ENCODE measurements at places on chromosomes 13 and 19. TPM values are rescaled to one million over a fixed set of nuclear protein-coding genes. Genes with fewer than 3 reads are reported as not detected.
A peak's percentile ranks its signal among the peaks of the same experiment; 100 is the strongest.

Gene ZSCAN5C
- total RNA-seq, result not detected

Gene ZNF560
- total RNA-seq, result not detected

Gene GFY
- total RNA-seq, result not detected

DNA sequence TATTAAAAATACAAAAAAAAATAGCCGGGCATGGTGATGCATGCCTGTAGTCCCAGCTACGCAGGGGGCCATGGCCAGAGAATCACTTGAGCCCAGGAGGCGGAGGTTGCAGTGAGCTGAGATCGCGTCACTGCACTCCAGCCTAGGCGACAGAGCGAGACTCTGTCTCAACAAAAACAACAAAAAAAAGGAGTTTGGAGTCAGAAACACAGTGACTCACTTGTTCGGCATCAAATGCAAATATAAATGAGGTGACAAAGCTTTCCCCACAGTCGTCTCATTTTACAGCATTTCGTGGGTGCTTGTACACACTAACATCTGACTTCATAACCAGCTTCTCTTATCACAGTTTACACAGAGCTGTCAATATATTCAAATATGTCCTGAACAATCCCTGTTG lies 11.0 kb downstream of the ZNF665 start:
- no peak for ATAC-seq

DNA sequence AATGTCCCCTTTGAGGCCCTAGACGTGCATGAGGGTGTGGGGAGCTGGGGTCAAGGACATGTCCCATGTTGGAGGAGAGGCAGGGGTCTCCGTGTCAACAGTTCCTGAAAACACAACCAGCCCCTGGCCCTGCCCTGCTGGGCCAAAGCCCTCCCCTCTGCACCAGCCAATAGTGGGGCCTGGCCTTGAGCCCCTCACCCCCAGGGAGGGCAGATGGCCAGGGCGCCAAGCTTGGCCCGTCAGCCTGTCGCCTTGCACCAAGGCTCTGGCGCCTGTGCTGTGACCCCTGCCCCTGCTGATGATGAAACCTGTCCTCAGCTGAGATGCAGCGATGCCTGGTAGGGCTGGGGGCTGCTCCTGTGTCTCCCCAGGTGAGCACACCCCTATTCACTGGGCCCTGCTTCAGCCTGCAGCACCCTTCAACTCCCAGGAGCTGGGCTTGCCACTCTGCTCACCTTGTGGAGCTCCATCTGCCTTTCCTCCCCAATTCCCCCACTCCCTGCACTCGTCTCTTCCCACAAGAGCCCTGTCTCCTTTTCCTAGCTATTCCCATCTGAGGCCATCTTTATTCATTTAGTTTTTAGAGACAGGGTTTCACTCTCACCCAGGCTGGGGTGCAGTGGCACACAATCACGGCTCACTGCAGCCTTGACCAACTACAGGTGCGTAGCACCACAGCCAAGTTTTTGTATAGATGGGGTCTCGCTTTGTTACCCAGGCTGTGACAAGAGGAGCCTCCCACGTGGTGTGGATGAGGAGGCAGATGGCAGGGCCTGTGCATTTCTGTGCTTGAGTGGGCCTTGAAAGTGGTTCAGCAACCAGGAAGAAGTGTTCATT lies 2.1 kb upstream of the HAMP start:
- no peak for ATAC-seq

DNA sequence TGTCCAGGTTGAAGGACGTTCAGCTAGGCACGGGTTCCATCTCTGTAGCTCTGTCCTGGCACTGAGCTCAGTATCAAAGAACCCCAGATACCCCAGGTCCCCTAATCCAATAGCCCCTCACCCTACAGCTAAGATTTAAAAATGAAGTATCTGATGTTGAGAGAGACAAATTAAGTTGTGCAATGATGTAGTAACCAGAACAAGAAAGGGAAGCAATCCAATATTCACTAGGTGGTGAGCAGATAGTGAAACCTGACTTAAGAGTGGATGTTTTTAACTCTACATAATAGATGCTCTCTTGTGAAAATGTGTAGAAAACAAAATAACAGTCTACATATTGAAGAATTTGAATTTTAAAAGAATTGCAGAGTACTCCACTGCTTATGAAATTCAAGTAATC lies 1.8 kb downstream of the ACOD1 start:
- ATAC-seq, result no peak

Gene TPP2
- 42.3 TPM for total RNA-seq

DNA sequence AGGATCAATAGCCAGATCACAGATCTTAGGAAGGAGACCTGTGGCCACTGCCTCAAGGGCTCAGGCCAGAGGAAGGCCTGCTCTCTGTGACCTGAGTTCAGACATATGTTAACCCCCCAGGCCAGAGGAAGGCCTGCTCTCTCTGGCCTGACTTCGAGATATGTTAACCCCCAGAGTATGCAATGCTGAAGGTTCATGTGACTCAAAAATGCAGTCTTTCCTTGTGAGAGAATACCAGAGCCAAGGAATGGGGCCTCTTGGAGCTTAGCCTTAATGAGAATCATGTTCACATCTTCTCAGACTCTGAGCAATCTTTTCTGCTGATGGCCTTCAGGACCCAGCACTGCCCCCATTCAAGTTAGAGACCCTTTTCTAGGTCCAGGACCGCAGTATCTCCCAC lies 36.7 kb downstream of the MBNL2 start:
- no peak for ATAC-seq

- no peak for ATAC-seq
These were observed 226.7 kb downstream of the RFC3 start for GRCh38 chr13:34044660-34045080.

Gene C19orf67
- not detected for total RNA-seq

DNA sequence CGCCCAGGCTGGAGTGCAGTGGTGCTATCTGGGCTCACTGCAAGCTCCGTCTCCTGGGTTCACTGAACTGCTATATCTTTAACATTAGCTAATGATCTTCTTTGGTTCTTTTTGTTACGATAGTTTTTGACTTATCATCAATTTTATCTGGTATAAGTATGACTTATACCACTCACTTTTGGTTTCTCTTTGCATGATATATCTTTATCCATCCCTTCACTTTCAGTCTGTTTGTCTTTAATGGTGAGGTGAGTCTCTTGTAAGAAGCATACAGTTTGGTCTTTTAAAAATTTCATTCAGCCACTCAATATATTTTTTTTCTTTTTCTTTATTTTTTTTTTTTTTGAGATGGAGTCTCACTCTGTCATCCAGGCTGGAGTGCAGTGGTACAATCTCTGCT lies 58.4 kb downstream of the ADGRE1 start:
- ATAC-seq, result no peak

DNA sequence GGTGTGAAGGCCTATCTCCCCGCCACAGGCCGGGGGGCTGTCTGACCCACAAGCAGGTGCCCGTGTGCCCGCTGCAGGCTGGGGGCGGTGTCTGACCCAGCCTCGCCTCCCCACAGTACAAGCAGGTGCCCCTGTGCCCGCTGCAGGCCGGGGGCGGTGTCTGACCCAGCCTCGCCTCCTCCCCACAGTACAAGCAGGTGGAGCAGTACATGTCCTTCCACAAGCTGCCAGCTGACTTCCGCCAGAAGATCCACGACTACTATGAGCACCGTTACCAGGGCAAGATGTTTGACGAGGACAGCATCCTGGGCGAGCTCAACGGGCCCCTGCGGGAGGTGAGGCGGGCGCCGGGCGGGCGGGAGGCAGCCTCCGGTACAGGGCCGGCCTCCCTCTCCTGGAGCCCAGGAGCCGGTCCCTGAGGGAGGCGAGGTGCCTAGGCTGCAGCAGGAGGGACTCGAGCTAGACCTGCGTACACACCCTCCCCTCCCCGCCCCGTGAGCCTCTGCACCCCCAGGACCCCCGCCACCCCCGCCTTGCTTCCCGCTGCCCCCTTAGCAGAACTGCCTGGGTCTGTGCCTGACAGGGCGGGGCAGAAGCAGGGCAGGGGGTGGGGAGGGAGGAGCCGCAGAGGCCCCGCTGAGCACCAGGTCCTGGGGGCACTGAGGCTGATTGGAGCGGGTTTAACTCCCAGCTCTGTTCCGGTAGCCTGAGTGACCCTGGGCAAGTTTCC lies 20.6 kb downstream of the HCN2 start:
- peak; percentile 10 for ATAC-seq

Gene OR7A5
- total RNA-seq, result not detected

GRCh38 chr13:106919133-106919532 lies 351.2 kb upstream of the ARGLU1 start:
- no peak for ATAC-seq

DNA sequence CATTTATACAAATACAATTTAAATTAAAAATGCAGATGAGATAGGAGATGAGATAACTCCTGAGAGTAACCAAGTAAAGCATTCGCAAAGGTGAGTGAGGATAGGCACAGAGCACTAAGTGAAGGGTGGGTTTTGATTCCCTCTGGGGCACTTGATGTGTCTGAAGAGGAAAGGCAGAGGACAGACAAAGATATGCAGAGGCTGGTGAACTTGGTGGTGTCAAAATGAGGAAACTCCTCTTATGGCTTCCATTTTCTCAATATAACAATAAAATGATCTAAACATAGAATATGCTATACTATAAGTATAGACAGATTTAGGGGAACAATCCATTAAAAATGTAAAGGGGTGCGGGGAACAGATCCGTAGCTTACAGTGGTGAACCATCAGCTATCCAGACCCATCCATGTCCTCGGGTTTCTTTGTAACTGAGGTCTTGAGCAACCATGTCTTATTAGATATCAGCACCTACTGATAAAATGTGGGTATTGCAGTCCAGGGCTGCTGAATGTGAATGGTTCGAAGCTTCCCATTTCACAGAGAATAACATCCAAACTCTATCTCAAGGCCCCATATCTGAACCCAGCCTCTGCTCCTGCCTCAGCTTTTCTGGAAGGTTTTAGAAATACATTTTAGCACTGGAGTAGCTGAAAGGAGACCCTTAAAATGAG lies 73.9 kb upstream of the SLC10A2 start:
- ATAC-seq, result no peak

DNA sequence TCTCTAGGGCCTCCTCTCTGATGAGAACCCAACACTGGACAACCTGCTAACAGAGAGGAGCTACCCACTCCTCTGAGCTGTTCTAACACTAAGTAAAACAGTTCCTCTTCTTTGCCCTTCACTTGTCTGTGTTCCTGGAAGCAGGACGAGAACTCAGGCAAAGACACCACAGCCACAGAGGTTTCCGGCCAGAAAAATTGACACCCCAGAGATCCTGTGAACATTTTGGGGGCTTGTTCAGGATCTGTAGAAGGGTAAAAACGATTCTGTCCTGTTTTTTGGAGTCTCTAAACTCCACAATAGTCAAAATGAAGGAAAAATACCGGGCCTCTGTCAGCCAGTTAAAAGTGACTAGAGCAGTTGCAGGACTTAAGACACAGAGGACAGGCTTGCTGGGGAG lies 165.9 kb downstream of the B3GLCT start:
- ATAC-seq, result no peak

Gene ADAT3
- total RNA-seq, result 1.2 TPM

GRCh38 chr13:94416454-94417080 lies 62.9 kb downstream of the DCT start:
- ATAC-seq, result no peak

Gene CYP2F1
- total RNA-seq, result not detected

- peak; percentile 61 for ATAC-seq
These were observed 96.7 kb downstream of the RNASEH2B start for GRCh38 chr13:51006067-51006845.

Gene IL4I1
- total RNA-seq, result 0.39 TPM
